ENCODE measurements at places on chromosomes 16 and 17.

DNA sequence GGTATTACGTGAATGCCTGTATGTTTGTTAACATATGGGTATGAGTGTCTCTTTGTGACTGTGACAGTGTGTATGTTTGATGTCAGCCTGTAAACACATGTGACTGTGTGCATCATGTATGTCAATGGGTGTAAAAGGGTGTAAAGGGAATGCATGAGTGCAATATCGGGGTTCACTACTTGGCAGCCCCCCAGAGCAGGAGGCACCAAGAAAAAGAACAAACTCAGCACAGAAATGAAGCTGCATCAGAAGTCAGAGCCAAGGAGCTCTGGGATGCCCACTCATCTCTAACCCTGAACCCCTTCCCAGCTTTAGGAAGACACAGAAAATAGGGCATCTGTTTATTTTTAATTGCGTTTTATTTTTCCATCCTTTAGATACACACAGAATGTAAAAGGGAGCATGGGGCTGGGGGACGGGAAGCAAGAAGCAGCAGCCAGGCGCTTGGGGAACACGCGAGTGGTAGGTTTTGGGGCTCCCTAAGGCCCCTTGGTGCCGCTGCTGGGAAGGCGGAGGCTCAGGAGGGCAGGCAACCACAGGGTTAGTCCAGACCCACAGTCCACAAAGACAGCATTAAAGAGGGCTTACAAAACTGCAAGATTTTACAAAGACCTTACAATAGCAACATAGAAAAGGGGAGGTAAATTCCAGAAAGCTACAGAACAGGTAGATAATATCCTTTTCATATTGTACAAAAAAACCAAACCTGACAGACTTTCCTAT is 2.3 kb upstream of the HOXB6 start:
- no peak for DNase-seq

- DNase-seq, result no peak
Observed at GRCh38 chr17:705863-706262, 8.8 kb downstream of the VPS53 start.

DNA sequence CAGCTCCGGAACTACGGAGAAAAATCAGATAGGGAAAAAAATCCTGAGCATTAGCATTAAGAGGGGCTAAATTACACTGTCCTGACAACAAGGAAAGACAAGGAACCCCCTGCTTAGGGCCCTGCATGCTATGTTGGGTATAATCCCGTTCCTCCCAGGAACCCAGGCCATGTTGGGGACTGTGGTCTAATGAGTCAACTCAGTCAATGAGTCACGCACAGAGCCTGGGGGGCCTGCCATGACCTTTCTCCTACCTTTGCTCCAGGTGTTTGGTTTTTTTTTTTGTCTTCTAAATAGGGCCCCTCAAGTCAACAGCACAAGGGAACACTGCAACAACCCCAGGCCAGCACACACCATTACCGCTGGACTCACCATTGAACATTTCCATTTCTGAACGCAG is 8.9 kb upstream of the ZNF200 start:
- DNase-seq, result no peak

- peak; percentile 80 for DNase-seq
Observed at GRCh38 chr16:71426069-71426879, 15.6 kb downstream of the TLE7 start.

All from kidney glomerular epithelial cell (primary cell).